Activated naive CD4-positive, alpha-beta T cell treated with anti-CD3 and anti-CD28 coated beads for 36 hours (primary cell): ENCODE measurements at places on chromosomes 3 and 15. TPM values are rescaled to one million over a fixed set of nuclear protein-coding genes. Genes with fewer than 3 reads are reported as not detected.

GRCh38 chr3:102434715-102435114 is at the start of gene ZPLD1:
TSS of gene ZPLD1 (plus strand) at chr3:102435015. CDS start at chr3:102438488, 3,473 bp downstream.
- DNase-seq, result no peak

The GOLGA8G gene
- not detected for total RNA-seq

GRCh38 chr15:79307251-79307650 is 3.7 kb upstream of the TMED3 start:
- no peak for DNase-seq

The MLH1 gene
- total RNA-seq, result 86.6 TPM

DNA sequence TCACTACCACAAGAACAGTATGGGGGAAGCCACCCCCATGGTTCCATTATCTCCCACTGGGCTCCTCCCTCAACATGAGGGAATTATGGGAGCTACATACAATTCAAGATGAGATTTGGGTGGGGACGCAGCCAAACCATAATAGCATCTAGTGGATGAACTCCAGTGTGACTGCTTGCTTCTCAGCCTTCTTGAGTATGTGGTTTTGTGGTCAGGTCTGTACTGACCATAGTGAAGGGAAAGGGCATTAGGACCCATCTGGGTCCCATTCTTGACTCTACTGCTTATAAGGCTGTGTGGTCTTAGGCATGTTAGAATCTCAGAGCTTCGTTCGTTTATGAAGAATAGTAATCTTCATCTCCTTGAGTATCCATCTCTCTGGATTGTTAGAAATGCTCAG is 81.4 kb downstream of the CGNL1 start:
- no peak for DNase-seq
